ENCODE measurements at places on chromosomes 6 and 20.

DNA sequence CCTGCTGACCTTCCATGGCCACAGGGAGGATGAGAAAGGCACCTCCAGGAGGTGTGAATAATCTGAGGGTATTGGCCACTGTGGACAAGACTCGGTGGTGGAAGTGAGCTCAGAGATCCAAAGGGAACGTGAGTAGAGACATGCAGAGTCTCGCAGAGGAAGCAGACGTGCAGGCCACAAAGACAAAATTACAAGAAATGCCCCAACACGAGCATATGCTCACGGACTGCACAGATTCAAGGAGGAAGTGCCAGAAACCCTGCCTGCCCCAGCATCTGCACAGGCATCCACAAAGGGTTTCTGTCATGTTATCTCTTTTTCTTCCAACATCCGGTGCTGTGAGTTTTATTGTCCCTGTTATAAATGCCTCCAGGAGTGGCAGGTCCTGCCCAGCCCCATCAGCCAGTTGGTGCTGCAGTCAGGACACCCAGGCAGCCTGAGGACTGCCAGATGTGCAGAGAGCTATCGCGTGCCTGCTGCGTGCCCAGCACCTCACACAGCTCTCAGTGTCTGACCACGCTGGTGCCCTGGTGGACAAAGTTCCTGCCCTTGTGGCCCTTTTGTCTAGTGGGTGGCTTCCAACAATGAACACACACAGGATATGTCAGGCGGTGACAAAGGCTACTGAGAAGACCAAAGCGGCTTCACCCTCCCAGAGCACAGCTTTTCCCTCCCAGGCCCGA is 34.0 kb upstream of the FANCE start:
- no peak for DNase-seq

- DNase-seq, result no peak
Observed at GRCh38 chr20:53826597-53827291, 233.1 kb upstream of the ZNF217 start.

- DNase-seq, result no peak
Observed at GRCh38 chr20:58111310-58112016, 117.0 kb downstream of the ANKRD60 start.

GRCh38 chr6:153957394-153957793 is 81.6 kb upstream of the OPRM1 start:
- DNase-seq, result no peak

Measured in stimulated activated CD4-positive, alpha-beta T cell treated with anti-CD3 and anti-CD28 coated beads, Interleukin-15, amount 100 ng/mL, for 24 hours (primary cell).